ENCODE measurements at places on chromosomes 4 and X.

DNA sequence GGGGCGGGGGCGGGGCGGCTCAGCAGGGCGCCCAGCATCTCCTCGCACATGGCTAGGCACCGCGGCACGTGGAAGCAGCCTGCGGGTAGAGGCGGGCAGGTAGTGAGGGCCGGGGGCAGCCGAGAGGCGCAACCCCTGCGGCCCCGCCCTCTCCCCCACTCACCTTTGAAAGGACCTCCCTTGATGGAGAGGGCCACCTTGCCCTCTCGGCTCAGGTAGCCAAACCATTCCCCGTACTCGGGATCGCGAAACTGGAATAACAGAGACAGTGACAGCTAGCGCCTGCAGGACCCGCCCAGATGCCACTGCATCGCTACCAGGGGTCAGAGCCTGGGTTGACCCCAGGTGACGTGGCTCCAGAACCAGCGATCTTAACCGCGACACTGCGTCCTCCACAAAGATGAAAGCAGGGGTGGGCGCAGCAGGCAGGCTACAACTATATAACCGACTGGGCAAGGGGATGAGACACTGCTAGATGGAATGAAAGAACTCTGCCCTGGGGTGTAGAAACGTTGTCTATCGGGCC, 552 bp upstream of the NAA10 start:
- DNase-seq: no peak

- no peak for DNase-seq
Observed at GRCh38 chrX:1430451-1430850, 22.3 kb downstream of the ASMTL start.

DNA sequence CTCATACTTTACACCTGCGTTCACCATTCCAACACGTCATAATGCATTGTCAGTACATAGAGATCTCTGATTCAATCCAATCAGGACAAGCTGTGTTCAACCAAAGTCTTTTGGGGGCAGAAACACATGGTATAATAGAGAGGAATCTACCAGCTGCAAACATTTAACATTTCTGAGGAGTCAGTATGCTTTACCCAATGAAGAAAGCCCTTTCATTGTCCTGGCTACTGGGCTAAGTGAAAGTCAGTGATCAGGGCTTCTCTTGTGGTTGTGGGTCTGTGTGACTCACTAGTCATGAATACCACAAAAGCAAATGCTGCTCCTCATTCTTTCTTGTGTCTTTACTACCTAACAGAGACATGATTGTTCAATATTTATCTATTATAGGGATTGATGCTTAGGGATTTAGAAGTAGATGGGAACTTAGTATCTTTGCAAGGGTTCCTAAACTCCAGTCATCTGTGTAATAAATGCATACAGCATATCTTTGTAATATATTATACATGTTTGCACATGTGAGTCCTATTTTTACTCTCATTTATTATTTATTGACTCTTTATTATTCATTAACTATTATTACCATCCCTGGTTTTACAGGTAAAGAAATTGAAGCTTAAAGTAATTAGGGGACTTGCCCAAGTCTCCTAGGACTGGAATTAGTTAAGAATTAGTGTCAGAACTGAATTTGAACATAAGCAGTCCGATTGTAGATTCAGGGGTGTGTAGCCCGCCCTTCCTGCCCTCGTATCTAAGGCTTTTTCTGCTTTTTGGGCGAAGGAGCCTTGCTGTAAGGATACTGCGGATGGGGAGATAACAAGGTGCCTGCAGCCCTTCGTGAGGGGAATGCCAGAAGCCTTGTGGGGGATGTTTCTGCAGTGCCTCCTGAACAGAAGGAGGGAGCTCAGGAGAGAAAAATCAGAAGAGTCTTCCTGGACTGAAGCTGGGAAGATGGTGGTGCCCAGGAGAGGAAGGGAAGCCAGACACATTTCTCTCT, 353.1 kb upstream of the BOD1L1 start:
- DNase-seq: no peak

DNA sequence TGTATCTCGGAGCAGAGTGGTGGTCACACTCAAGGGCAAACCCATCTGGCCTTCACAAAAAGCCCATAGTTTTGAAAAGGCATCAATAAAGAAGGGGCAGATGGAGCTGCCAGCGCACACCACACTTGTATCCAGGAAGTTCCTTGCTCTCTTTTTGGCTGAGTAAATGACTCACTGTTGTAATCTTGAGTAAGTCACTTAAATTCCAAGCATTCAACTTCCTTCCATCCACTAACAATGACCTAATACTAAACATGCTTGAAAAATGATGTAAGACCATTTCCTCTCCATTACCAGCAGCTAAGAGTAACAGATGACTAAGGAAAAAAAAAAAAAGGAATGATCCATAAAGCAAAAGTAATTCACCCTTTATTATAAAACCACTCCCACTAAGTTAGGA, 32.4 kb upstream of the MYOZ2 start:
- no peak for DNase-seq

DNA sequence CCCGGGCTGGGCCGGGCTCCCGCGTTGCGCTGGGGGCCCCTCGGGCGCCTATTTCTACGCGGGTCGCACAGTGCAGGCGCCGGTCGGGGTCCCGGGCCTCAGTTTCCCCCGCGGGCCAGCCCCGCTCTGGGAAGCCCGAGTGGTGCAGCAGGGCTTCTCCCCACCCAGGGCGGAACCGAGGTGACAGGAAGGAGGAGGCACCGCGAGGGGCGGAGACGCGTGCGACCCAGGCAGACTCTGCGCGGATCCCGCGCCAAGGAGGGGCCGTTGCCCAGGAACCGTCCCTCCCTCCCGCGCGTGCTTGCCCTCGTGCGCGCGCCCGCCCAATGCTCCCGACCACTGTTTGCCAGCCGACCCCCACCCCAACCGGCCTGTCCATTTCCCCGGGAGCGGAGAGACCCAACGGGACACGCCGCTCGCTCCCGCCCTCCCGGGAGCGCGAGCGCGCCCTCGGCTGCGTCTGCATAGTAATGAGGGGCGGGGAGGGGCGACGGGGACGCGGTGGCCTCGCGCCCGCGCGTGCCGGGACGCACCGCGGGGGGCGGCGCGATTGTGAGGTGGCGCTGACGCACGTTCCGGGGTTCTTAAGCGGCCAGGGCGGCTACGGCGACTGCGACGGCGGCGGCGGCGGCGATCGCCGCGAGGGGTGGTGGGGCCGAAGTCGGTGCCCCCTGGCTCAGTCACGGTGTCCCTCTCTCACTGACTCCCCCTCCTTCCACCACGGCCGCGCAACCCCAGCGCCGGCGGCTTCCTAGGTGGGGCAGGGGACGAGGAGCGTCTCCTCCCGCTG, at the start of gene CPEB2:
TSS of gene CPEB2 (plus strand) at position 613 of the 790 bp plus-strand sequence. CDS start 193 bp downstream, outside the sequence.
- DNase-seq: peak; percentile 83

DNA sequence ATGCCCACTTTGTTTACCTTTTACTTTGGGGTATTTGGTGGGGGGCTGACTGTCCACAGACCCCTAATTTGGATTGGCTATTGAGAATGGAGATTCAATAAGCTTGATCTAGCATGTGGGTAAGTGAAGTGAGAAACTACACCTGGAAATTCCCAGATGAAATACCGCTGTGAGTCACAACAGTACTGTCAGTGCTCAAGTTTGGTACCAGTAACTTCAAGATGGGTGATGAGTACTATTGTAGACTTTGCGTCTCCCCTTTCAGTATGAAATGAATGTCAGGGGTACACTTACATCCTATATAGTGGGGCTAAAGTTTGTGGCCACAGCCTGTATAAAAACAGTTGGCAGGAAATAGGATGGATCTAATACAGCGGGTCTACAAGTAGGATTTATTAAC, 33.3 kb downstream of the HMGN5 start:
- no peak for DNase-seq

- no peak for DNase-seq
Observed at GRCh38 chrX:110218591-110218990, 99.3 kb downstream of the AMMECR1 start.

Data from stimulated activated CD8-positive, alpha-beta memory T cell treated with anti-CD3 and anti-CD28 coated beads, Interleukin-7, amount 100 ng/mL, for 48 hours (primary cell).